Stimulated activated CD8-positive, alpha-beta memory T cell treated with anti-CD3 and anti-CD28 coated beads, Interleukin-7, amount 100 ng/mL, for 1 hour (primary cell): ENCODE measurements at places on chromosomes 6 and 20.

- DNase-seq, result no peak
Measured at GRCh38 chr6:138973466-138974153, 14.4 kb downstream of the REPS1 start.

GRCh38 chr6:14174226-14174625 is 56.7 kb downstream of the CD83 start:
- no peak for DNase-seq

- DNase-seq, result peak; percentile 5
Measured at GRCh38 chr6:43308101-43308989, at the start of gene CRIP3. TSS of gene CRIP3 (minus strand) at chr6:43308826. CDS start at chr6:43308792, 34 bp downstream.

DNA sequence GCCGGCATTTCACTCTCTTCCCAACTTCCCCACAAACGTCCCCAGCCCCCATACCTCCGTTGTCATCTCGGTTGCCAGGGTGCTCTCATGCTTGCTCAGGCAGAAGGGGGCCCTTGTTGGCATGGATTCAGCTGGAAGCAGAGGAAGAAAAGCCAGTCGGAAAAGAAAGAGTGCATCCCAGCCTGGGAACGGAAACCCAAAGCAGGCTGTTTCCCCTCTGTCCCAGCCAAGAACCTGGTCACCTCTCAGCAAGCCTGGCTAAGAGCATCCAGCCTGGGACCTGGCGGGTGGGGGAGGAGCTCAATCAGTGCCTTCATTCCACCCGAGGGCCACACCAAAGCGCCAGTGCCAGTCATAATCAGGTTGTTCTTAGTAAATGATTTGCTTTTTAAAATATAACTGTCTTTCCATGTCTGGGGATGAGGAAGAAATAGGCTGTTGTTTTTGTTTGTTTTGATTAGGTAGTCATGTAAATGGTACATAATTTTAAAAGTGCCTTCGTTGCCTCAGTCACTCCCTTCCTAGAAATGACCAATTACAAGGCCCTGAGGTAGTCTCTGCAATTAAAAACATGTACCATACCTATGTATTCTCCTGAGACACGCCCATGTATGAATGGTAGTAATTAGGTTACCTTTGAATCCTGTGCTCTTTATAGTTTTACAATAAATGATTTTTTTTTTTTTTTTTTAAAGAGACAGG is 21.1 kb downstream of the CHMP4B start:
- DNase-seq, result no peak

DNA sequence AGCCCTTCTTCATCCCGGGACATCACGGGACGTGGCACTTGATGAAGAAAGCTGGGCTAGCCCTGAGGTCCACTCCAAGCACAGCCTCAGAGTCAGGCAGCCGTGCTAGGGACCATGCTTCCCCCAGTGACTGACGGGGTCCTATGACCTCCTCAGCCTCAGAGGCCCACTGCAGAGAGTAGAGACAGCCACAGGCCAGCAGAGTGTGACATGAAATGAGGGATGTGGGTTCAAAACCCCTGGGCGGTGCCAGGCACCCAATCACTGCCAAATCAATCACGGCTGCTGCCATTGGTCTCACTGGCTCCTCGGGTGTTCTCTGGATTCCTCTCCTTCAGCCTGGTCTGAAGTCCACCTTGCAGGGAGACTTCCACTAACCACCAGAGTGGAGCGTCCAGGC is 197.7 kb upstream of the CDH4 start:
- DNase-seq, result no peak

GRCh38 chr6:137046871-137047412 is 2.2 kb upstream of the IL20RA start:
- DNase-seq, result no peak

- no peak for DNase-seq
Measured at GRCh38 chr6:44942201-44942600, 385.9 kb upstream of the RUNX2 start.

DNA sequence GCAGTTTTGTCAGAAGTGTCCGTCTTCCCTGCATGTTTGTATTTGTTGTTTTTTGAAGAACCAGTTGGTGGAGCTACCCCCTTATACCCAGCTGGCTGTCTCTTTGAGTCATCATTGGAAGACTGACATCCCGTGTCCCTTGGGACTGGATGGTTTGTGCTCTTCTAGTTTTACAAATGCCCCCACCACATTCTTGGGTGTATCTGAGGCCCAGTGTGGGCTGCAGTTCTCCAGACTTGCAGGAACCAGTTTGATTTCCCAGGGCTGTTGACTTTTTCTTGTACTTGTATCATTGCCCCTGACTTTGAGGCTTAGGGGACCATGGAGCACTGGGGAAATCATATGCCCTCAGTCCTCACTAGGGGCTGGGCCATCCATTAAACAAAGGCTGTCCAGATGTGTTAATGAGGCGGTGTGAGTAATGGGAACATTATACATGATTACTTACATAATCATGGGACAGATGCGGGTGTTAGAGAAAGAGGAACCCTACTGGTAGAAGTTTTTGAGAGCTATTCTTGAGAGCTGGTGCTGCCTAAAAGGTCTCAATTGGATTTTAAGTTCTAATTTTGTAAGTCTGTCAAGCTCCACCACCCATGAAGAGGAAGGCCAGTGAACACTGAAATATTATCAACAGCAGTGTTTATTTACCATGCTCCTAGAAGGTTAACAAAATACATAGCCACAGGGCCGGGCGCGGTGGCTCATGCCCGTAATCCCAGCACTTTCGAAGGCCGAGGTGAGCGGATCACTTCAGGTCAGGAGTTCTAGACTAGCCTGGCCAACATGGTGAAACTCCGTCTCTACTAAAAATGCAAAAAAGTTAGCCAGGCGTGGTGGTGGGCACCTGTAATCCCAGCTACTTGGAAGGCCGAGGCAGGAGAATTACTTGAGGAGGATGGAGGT is 8.5 kb downstream of the JARID2 start:
- no peak for DNase-seq

DNA sequence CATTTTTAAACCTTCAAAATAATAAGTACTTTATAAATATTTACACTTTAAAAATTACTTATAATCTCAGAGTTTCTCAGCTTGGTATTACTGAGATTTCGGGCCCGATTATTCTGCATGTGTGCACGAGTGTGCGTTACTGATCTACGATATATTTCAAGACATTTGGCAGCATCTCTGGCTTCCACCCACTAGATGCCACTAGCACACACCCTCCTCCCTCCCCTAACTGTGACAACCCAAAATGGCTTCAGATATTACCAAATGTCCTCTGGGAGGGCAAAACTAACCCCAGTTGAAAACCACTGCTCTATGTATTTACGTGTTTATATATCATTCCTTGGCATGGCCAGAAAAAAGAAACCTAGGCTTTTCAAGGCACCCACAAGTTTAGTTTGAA is 95.9 kb downstream of the FYN start:
- no peak for DNase-seq

GRCh38 chr6:79240509-79240908 is 6.0 kb upstream of the HMGN3 start:
- DNase-seq, result no peak

DNA sequence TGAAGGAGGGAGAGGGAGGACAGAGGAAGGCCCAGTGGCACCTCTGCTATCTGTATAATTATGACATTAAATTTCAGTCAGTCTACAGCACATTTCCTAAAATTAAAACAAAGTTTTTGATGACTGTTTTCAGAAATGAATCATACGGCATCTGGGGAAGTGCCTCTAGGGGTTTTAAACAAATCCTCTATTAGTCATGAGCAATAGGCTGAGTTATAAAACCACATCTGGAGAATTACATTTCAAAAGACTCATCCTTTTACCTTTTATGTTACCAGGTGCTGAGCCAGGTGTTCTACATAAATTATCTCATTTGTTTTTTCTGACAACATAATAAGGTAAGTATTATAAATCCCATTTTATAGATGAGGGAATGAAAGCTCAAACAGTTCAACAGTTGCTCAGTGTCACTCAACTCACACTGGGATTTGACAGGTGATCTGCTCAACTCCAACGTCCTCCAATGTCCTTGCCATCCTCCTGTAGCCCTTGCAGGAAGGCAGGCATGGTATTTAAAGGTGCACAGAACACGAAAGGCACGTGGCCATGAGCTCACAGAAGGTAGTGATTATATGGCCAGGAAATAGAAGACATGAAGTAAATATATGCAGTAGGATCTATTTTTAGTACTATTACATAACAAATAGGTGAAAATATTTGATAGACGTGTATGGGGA is 184.2 kb upstream of the MAN1A1 start:
- no peak for DNase-seq

- no peak for DNase-seq
Measured at GRCh38 chr6:11412616-11413015, 124.9 kb upstream of the TMEM170B start.

- no peak for DNase-seq
Measured at GRCh38 chr6:30554962-30555815, 1.1 kb downstream of the GNL1 start.

- peak; percentile 61 for DNase-seq
Measured at GRCh38 chr6:163414117-163414945, at the start of gene QKI. TSS of gene QKI (plus strand) at chr6:163414718. CDS start at chr6:163415194, 476 bp downstream.

GRCh38 chr6:106315765-106316374 is 9.7 kb downstream of the ATG5 start:
- no peak for DNase-seq

- no peak for DNase-seq
Measured at GRCh38 chr6:13524801-13525508, 37.6 kb upstream of the GFOD1 start.

GRCh38 chr20:7703996-7704395 is 236.3 kb downstream of the HAO1 start:
- no peak for DNase-seq

DNA sequence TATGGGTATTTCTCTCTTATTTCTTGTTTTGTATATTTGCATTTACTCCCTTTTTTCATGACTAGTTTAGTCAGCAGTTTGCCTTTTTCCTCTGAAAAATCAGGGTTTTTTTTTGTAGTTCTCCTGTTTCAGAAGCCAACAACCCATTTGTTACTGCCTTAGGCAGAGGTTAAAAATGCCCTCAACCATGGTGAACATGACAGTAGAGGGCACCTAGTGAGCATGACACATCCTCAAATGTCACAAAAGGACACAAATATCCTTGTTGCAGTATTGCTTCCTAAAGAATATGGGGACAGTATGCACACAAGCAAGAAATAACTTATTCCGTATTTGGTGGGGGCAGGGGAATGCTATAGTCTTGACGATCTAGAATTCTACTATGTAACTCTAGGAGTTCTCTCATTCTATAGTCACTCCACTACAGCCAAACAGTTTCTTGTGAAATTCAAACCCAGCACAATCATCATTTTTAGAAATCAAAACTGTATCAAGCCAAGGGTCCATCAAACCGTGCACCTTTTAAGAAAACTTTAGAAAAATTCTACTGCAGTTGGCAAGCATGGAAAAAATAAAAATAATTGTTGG is 47.0 kb downstream of the GOPC start:
- DNase-seq, result no peak

DNA sequence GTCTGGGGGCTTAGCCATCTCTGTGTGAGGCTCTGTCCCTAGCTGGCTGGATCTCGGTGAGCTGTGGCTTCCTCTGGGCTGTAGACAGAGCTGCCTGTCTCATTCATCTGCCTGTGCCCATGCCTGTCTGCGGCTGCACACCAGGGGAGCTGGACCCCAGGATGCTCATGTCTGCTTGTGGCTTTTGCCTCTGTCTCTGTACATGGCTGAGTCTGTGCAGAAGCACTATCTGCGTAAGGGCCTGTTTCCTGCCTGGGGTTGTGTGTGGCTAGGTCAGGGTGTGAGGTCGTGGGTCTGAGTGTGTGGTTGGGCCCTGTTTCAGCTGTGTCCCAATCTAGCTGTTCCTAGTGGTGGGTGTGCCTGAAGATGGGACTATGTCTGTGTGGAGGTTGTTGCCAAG is 68.2 kb downstream of the CDH22 start:
- DNase-seq, result no peak

- DNase-seq, result no peak
Measured at GRCh38 chr20:43959079-43959919, 44.6 kb downstream of the TOX2 start.

DNA sequence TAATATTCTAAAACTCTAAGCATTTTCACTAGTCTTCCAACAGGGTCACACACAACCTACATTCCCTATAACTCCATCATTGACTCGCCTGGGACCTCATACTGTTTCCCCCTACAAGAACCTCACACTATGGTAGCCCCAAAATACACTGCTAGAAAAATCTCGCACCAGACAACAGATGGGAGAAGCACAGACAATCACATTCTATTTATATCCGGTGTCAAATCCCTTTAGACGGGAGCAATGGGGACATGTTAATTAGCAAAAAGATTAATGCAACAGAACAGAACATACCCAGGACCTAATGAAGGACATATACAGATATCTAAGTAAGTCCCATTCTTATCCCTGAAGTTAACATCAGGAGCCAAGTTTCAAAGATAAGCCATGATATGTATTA is 33.6 kb downstream of the TMX4 start:
- DNase-seq, result no peak

GRCh38 chr6:55569638-55570037 is 9.4 kb downstream of the HMGCLL1 start:
- DNase-seq, result no peak

DNA sequence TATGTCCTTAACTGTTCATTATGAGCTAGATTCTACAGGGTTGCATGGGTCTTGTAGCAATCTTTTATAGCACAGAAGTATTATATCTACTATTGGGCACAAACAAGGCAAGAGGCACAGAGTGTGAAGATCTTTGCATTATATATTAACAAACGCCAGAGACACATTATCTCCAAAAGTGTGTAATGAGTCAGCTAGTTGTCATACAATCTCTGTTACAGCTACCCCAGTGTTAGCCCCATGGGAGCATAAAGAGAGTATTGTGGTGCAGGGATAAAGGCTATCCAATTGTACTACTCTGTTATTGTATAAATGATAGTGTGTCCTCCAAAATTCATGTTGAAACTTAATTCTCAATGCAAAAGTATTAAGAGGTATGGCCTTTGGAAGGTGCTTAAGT is 148.4 kb upstream of the RIMS1 start:
- no peak for DNase-seq

GRCh38 chr20:64105846-64106434 is 1.4 kb downstream of the NPBWR2 start:
- DNase-seq, result no peak

- DNase-seq, result no peak
Measured at GRCh38 chr6:38034274-38034914, 214.9 kb downstream of the ZFAND3 start.

DNA sequence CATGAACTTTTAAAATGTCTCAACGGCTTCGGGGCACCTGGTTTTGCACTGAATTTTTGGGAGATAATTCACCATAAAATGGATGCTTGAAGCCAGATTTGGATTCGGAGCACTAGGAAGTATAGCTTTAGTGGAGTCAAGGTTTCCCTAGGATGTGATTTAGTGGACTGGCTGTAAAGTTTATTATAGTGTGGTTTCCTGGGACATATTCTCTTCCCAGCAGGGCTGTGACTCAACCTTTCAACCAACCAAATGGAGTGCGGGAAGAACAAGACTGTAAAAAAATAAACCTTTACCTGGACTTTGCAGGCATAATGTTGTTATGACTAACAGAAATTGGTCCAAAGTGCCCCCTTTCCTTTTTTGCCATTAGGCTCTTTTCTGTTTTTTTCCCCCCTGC is 327.4 kb upstream of the MAN1A1 start:
- DNase-seq, result no peak
